ENCODE measurements at places on chromosomes 7 and 10.

- DNase-seq, result peak; percentile 13
Measured at GRCh38 chr7:98831641-98832221, 38.1 kb downstream of the TMEM130 start.

GRCh38 chr10:33616956-33617355, 282.5 kb upstream of the NRP1 start:
- no peak for DNase-seq

DNA sequence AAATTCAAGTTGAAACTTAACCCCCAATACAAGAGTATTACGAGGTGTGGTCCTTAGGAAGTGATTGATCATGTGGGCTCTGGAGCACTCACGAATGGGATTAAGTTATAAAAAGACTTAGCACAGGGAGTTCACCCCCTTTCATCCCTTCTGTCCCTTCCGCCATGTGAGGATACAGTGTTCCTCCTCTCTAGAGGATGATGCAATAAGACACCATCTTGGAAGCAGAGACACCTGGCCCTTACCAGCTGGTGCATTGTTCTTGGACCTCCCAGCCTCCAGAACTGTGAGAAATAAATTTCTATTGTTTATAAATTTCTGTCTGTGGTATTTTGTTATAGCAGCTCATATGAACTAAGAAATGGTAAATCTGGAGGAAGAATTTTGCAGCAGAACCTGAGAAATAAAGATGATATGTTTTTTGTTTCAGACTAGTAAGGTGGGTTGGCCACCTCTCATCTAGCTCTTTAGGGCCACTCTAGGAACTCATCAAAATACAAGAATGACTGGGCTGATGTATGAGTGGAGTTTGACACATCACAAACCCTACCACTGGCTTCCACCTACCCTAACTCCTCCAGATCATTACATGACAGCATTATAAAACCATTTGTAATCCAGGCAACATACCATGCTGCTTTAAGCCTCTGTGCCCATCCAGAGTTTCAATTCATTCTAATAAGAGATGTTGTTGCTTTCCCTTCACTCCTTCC, 22.4 kb downstream of the SLC26A5 start:
- DNase-seq, result no peak

DNA sequence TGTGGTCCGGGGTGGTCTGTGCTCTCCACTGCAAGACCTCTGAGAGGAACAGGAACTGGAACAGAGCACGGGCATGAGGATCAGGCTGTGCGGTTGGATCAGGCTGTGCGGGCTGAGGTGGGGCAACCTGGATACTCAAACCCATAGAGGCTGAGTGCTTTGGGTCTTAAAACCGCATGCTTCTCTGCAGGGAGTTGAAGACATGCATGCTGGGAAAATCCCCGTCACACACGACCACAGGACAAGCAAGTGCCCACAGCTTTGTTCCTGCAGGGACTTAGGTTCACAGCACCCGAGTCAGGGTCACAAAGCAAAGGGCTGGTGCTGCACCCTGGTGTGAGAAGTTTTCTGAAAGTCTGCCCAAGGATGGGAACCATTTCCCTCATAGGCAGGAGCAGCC, 221.2 kb downstream of the ZMYND11 start:
- no peak for DNase-seq

DNA sequence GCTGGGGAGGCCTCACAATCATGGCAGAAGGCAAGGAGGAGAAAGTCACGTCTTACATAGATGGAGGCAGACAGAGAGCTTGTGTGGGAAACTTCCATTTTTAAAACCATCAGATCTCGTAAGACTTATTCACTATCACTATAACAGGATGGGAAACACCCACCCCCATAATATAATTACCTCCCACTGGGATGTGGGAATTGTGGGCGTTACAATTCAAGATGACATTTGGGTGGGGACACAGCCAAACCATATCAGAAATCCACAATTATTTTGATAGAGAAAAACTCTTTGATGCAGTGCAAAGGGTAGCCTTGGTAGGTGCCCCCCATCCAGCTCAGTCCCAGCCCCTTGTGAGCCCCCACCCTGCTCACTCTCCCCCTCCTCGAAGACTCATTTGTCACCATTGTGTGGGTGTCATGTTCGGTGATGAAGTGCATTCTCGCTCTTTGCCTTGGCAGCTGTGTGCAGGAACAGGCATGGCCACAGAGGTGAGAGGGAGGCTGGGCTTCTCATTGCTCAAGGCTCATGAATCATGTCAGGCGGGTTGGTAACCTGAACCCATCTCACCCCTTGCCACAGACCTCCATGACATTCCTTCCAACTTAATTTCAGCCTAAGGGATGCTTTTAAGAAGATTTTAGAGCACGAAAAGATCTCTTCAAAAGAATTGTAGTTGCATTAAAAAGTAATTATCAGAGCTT, 75.9 kb downstream of the BUB3 start:
- DNase-seq, result no peak
